ENCODE measurements at places on chromosomes 5 and 9.

GRCh38 chr5:156121234-156121633 lies 205.7 kb upstream of the SGCD start:
- no peak for DNase-seq

GRCh38 chr9:7570107-7570720 lies 229.4 kb downstream of the DMAC1 start:
- peak; percentile 0 for DNase-seq

GRCh38 chr5:173925449-173926071 lies 37.4 kb downstream of the CPEB4 start:
- DNase-seq = no peak

- DNase-seq = no peak
Measured at GRCh38 chr9:73135394-73135793, 16.3 kb upstream of the ANXA1 start.

DNA sequence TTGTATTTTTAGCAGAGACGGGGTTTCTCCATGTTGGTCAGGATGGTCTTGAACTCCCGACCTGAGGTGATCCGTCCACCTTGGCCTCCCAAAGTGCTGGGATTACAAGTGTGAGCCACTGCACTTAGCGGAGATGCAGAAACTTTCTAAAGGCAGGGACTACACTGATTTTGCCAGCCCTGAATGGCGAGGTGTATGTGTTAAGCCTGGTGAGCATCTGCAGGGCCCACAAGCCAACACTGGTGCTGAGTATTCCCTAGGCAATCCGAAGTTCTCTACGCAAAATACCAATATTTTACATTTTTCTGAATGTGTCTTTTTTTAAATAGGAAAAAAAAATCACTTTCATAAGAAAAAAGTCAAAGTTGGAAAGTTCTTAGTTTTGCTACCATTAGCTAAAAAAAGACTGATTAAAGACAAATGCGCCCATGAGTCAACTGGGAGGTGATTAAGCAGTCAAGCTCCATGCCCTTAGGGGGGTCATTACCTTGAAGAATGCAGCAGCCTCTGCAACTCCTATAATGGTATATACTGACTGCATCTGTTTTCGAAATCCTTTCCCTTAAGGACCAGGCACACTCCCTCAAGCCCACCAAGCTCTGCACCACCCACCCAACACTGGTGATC lies 502.8 kb downstream of the BNC2 start:
- no peak for DNase-seq

DNA sequence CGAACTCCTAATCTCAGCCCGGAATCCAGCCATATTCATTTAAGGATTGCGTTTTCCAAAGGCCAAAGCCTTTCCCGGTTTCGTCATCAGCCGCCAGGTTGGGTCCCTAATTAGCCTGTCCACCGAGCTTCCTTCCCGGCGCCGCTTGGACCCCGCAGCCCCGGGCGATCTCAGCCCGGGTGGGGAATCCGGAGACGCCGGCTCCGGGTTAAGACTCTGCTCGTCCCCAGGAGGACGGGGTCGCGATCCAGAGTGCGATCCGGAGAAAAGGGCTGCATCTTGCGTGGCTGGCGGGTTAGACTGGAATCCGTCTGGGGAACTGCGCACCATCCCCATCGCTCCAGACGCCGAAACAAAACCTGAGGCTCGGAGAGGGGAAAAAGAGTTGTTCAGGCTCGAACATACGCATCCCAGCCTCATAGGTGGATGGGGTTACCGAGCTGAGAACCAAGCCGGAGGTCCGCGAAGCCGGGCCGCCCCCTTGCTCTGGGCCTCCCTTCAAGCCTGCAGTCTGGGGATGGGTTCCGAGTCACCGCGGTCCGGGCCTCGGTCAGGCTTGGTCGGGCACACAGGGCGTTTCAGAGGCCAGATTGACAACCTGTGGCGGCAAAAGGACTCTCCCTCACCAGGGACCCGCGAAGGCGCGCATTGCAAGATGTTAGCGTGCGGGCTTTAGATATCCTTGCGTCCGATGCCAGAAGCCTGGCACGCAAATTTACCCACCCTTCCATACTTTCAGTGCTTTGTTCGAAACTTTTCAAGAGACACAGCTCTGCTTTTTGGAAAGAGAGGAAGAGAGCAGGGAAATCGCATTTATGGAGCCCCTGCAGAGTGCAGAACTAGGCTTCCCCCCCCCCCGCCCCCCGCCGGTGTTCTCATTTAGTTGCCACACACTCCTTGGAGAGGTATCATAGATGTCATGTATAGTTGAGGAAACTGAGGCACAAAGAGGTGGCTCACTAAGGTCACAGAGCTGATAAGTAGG lies 7.9 kb downstream of the MSX2 start:
- no peak for DNase-seq

DNA sequence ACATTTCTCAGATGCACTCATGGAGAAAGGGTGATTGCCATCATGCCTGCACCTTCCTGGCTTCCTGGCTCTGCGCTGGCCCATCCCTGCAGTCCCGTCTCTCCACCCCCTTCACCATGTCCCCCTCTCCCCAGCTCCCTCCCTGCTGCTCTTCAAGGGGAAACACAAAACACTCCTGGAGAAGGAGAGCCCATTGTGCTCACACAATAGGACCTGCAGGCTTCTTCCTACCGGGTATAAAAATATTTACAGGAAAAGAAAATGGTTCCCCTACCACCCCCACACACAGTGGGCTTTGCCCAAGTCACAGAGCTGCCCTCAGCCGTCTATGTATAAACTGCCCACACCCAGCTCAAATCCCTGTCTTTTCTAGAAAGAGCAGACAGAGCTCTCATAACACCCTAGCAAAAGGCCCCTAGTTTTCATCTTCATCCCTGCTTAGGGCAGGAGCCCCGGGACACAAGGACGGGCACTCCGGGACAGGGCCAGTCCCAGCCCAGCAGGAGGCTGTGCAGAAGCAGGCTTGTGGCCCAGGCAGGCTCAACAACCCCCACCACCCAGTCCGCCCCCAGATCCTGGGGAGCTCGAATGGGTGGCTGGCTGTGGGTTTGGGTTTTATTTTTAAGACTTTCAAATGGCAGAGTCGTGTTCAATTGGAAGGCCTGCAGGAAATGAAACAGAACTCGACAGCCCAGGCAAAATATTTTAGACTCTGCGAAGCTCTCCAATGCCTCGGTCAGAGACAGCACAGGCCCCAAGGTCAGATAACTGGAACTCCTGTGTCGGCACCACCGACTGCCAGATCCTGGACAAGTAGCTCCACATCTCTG lies 77.3 kb downstream of the LRSAM1 start:
- no peak for DNase-seq

- DNase-seq = no peak
Measured at GRCh38 chr5:72523960-72524582, 16.9 kb upstream of the ZNF366 start.

GRCh38 chr5:14665949-14666348 lies 1.4 kb downstream of the OTULIN start:
- DNase-seq = peak; percentile 32

GRCh38 chr5:54275361-54275760 lies 35.0 kb downstream of the ARL15 start:
- no peak for DNase-seq

DNA sequence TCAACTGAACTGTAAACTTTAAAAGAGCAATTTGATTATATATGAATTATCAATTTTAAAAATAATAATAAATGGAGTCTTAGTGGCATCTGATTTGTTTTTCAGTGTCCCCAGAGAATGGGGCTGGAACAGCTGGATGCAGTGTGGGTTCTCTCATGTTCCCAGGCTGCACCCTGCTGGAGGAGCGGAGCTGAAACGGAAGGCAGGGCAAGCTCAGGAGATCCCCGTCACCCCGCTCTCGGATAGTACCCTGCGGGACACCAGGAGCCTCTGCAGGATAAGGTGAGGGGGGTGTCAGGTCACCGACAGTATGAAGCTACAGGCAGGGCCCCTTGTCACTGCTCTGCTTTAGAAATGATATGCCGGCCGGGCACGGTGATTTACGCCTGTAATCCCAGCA lies 57.3 kb downstream of the S1PR3 start:
- DNase-seq = no peak

GRCh38 chr9:82022121-82022520 lies 33.5 kb downstream of the SPATA31D1 start:
- no peak for DNase-seq

GRCh38 chr5:160491438-160491837 lies 69.8 kb downstream of the PTTG1 start:
- DNase-seq = no peak

All from NK-92 treated with Interleukin-12 subunit alpha and Interleukin-12 subunit beta, amount 100 ng/mL, for 24 hours (cell line).